Endothelial cell (in vitro differentiated cells): ENCODE measurements at places on chromosomes 1 and 21. TPM values are rescaled to one million over a fixed set of nuclear protein-coding genes. Genes with fewer than 3 reads are reported as not detected.

DNA sequence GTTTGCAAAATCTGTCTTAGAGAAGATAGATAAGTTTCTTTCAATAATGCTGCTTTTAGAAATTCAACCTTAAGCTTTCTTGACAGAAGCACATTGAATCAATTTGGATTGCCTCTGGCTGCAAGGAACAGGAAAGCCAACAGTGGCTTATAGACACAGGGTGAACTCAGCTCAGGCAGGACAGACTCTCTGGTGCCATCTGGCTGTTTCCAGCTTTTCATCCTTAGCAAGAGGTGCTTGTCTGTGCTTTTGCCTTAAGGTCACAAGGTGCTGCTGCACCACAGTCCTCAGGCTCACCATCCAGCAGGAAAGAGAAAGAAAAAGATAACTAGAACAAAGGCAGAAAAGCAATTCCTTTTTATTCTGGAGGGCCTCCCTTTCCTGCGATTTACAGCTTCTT lies 93.7 kb upstream of the ETS2 start:
- DNase-seq, result peak; percentile 44

GRCh38 chr1:152442765-152443164 lies 28.7 kb upstream of the CRNN start:
- no peak for DNase-seq

DNA sequence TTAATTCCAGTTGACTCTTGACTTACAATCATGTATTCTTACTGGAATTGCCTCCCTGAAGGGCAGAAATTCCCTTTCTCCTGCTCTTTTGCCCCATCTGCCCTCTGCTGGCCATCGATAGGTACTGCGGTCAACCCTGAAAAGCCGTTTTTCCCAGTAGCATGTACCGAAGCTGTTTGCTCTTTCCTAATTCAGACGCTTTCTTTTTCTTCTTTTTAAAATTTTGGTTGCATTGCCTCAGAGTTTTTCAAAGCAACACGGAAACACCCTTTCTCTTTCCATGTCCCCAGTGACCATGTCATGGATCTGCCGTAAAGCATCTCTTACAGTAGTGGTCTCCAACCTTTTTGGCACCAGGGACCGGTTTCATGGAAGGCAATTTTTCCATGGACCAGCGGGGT lies 164.2 kb upstream of the C1orf21 start:
- peak; percentile 59 for DNase-seq

The ITLN2 gene
- total RNA-seq, result 118 TPM

The TMEM240 gene
- total RNA-seq, result 6.6 TPM

The FOXD3 gene
- 0.26 TPM for total RNA-seq

The MCOLN2 gene
- total RNA-seq, result 0.64 TPM

The MPC2 gene
- total RNA-seq, result 33.7 TPM
